ENCODE measurements at places on chromosomes 13 and 19.

- no peak for DNase-seq
Measured at GRCh38 chr19:38557205-38557799, 60.5 kb downstream of the MAP4K1 start.

DNA sequence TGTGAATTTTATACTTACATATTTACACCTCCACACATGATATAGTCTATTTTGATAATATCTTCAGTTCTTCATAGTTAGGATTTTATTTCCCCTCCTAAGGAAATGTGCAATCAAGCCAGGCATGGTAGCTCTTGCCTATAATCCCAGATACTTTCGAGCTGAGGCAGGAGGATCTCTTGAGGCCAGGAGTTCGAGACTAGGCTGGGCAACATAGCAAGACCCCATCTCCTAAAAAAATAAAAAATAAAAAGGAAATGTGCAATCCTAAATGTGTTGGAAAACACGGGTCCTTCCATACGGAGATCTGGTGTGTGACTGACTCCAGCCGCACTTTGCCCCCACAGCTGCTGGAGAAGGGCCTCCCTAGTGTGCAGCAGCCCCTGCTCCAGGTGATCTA lies 71.5 kb downstream of the ZAR1L start:
- DNase-seq = no peak

GRCh38 chr19:13053761-13054625 lies 48.7 kb downstream of the LYL1 start:
- peak; percentile 74 for DNase-seq

DNA sequence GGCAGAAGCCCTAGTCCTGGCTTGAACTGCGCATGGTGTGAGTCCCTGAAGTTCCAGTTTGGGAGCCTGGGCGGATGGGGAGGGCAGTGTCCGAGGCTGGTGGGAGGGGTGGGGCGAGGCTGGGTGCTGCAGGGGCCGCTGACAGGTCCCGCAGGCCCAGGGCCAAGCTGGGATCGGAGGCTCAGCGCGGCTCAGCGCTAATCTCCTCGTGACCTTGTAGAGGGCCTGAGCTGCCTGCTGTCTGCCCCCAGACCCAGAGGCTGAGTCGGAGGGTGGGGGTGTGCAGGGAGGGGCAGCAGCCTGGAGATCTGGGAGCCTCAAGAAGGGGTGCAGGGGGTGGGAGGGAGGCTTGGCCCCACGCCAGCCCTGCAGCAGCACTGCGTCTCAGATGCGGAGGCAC lies 3.0 kb downstream of the ATP1A3 start:
- DNase-seq = no peak

DNA sequence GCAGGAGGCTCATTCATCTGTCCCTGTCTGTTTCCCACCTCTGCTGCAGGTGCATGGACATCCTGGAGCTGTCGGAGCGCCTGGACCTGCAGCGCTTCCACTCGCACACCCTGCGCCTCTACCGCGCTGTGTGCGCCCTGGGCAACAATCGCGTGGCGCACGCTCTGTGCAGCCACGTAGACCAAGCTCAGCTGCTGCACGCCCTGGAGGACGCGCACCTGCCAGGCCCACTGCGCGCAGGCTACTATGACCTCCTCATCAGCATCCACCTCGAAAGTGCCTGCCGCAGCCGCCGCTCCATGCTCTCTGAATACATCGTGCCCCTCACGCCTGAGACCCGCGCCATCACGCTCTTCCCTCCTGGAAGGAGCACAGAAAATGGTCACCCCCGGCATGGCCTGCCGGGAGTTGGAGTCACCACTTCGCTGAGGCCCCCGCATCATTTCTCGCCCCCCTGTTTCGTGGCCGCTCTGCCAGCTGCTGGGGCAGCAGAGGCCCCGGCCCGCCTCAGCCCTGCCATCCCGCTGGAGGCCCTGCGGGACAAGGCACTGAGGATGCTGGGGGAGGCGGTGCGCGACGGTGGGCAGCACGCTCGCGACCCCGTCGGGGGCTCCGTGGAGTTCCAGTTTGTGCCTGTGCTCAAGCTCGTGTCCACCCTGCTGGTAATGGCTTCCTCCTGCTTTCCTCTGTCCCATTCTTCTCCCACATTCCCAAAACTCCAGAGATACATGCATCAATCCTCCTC lies 52.2 kb downstream of the RYR1 start:
- no peak for DNase-seq

DNA sequence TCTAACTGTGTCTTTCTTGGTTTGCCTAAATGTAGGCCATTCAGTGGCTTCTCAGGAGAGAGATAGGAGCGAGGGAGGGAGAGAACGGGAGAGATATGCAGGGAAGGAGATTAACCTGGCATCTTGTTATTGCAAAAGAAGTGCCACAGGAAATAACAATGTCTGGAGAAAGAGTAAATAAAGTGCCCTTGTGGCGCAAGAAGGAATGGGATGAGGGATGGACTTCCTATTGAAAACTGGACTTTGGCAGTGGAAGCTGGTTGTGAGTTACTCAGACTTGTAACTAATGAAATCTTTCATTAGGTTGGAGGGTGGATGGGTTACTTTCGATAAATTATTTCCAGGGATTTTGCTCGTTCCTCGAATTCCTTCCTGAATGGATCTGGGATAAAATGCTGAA lies 136.1 kb downstream of the LACC1 start:
- DNase-seq = no peak

DNA sequence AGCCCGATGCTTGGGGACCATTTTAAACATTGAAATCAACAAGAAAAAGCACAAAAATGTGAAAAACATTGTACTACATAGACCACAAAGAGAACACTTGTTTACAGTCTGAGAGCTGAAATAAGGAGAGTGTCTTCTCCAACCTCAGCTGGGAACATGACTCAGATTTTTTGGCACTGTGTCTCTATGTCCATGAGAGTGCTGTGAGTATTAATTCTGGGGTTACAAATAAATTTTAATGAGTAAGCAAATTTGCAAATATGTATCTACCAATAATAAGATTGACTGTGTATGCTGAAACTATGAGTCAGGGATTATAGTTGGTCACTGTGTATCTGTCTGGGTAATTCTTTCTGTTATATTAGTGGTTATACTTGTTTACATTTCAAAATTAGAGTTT lies 174.0 kb downstream of the DCT start:
- no peak for DNase-seq

DNA sequence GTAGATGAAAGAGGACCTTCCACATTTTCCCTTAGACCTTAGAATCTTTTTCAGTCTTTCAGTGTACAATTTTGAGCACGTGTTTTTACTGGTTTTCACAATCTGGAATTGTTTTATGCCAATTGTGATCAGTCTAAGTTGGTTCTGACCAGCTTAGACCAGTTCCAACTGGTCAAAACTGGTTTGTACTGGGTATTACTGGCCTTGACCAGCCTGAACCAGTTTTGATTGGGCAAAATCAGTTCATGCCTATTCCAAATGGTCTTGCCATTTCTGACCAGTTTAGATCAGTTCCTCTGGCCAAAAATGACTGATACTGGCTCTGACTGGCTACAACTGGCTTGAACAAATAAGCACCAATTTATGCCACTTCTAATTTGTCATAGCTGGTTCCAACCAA lies 36.4 kb downstream of the ZNF585A start:
- DNase-seq = no peak

DNA sequence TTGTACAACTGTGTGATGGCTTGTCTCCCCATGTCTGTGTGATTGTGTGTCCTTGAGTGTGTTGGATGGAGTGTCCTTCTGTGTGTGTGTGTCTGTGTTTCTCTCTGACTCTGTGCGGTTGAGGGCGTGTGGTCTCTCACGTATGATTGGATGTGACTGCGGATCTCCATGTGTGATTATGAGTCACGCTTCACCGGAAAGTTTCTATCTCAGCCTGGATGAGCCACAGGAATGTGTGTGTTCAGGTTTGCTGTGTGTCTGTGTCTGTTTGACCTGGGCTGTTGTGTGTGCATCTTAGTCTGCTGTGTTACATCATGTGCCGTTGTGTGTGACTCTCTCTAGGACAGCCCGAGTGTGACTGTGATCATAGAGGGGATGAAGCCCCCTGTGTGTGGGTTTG lies 15.5 kb upstream of the ZNF835 start:
- DNase-seq = no peak

- no peak for DNase-seq
Measured at GRCh38 chr19:51468545-51468920, 9.8 kb upstream of the CEACAM18 start.

GRCh38 chr13:93004919-93005318 lies 221.7 kb upstream of the GPC6 start:
- no peak for DNase-seq

DNA sequence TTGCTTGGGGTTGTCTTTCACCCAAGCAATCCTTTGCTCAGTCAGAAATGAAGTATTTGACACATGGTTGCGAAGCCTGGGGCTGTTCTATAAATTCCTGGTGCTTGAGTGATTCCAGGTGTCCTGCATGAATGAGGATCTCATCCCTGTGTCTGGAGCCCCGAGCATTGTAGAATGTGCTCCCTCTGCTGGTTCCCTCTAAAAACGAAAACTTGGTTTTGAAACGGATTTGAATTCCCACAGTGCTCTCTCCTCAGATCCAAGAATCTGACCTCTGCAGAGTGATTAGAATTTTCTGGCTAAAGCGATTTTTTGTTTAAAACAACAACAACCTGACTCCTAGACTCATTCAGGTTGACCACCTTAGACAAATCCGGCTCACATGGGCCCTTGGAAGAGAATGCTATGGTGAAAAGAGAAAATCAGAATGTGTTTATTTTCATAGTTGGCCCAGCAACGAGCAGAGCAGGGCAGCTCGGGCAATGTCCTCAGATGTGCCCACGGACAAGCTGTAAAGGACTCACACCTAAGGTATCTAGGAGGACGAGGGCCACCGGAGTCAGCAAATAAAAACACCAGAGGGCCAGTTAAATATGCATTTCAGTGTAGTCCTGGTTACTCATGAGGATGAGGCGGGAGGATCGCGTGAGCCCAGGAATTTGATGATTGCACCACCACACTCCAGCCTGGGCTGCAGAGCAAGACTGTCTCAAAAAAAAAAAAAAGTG lies 8.7 kb upstream of the ATP12A start:
- DNase-seq = no peak

- no peak for DNase-seq
Measured at GRCh38 chr13:50627111-50627510, 216.4 kb downstream of the DLEU7 start.

- DNase-seq = no peak
Measured at GRCh38 chr13:60078226-60078625, 85.5 kb downstream of the DIAPH3 start.

GRCh38 chr13:57996717-57997116 lies 365.2 kb downstream of the PCDH17 start:
- no peak for DNase-seq

DNA sequence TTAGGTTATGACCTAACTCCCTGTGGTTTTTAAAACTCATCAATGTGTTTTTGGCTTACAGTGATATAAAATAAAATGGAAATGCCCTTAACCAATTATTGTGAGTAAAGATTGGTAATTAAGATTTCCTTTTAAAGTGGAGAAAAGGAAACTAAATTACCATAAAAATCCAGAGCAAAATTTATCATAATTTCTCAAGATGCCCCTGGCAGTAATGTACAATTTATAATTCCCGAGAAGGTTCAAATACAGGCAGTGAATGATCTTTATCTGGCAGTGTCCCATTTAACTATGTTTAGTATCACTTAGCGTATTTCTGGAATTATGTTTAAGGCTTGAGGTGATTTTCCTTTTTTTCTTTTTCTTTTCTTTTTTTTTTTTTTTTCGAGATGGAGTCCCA lies 61.5 kb downstream of the ESD start:
- DNase-seq = no peak

DNA sequence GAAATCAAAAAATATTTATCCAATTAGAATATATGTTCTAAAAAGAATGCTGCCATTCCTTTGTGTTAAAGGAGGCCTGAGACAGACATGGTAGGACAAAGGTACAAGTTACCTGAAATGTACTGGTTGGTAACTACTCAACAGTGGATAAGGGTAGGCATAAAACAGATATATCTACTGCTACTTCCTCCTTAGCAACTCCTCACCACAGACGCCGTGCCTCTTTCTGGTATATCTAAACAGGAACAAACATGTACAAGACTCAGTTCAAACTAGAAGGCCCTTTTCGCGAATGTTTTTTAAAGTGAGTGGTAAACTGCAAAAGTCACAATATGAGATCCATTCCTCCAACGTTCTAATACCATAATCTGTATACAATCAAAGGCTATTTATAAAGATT lies 86.9 kb downstream of the TBC1D4 start:
- no peak for DNase-seq

- no peak for DNase-seq
Measured at GRCh38 chr19:21839976-21840375, 4.0 kb upstream of the ZNF43 start.

DNA sequence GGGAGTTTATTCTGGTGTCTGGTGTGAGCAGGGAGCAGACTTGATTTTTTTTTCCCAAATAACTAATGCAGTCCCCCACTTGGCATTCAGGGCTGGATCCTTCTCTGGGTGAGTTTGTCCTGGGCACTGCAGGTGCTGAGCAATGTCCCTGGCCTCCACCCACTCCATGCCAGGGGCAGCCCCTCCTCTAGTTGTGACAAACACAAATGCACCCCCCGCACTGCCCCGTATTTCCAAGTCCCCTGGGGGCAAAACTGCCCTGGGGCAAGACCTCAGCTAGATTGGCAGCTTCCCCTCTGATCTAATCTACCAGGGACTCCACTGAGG lies 6.4 kb downstream of the MOB3A start:
- DNase-seq = no peak

- no peak for DNase-seq
Measured at GRCh38 chr19:2952953-2953481, 8.2 kb upstream of the ZNF77 start.

- DNase-seq = no peak
Measured at GRCh38 chr13:106450991-106451390, 84.5 kb downstream of the EFNB2 start.

- DNase-seq = no peak
Measured at GRCh38 chr13:27660511-27660910, 38.8 kb downstream of the POLR1D start.

DNA sequence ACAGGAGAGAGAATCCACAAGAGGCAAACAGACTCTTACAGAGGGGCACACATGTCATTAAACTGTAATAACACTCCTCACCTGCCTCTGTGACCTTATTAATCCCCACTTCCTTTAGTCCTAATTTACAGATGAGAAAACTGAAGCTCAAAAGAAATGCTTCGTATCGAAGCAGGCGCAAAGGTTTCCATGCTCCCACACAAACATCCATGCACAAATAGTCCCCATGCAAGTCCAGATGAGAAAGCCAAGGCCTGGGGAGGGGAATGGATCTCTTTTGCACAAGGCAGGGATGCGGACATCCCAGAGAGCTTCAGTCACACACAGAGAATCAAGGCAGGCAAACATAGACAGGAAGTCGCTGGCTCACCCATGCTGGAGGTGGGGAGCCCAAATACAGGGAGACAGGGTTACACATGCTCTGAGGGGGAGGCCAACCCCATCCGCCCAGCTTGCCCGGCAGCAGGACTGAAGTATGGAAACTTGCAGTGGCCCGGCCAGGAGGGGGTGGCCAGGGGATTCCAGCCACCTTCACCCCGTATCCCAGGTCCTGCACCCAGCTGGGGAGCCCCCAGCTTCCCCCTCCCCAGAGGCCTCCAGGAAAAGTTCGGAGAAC lies 468 bp downstream of the S1PR5 start:
- no peak for DNase-seq

- no peak for DNase-seq
Measured at GRCh38 chr19:46722421-46723022, 5.6 kb upstream of the PRKD2 start.
